Hematopoietic multipotent progenitor cell treated with erythropoietin and hydrocortisone succinate and interleukin-3 and kit ligand, for 4 days (in vitro differentiated cells): ENCODE measurements at places on chromosomes 7 and 10.

DNA sequence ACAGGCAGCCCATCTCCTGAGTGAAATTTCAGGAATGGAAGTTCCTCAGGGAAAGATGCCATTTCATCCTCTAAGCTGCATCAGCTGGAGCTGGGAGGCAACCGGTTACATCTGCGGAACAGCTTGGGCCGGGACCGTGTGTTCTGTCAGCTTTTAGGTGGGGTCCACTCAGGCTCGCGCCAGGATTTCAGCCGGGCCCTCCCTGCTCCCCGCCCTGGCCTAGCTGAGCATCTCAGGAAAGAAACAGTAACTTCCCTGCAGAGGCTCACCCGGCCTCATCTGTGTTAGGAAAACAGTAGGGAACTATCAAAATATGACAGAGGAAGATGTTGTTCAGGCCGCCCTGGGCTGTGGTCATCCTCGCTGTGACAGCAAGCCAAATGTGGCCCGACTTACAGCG, 110.4 kb downstream of the TRIL start:
- DNase-seq: no peak

DNA sequence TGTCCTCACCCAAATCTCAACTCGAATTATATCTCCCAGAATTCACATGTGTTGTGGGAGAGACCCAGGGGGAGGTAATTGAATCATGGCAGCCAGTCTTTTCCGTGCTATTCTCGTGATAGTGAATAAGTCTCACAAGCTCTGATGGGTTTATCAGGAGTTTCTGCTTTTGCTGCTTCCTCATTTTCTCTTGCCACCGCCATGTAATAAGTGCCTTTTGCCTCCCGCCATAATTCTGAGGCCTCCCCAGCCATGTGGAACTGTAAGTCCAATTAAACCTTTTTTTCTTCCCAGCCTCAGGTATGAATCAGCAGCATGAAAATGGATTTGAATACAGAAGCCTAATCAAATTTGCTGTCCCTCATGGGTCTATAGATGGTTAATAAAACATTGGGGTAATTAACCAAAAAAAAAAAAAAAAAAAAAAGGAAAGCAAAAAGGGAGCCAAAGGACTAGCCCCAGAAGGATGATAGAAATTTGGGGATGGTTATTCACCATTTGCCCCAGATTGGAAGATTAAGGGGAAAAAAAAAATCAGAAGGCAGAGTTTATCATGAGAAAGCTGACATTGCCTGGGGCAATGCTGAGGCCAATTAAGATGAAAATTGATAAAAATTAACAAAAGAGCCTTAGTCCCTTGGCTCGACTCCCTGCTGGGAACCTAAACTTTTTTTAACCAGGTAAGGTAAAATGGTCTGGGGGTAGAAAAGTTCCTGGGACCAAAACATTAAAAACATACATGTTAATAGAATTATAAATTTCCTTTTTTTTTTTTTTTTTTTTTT, 27.6 kb downstream of the AVL9 start:
- DNase-seq: peak; percentile 17

DNA sequence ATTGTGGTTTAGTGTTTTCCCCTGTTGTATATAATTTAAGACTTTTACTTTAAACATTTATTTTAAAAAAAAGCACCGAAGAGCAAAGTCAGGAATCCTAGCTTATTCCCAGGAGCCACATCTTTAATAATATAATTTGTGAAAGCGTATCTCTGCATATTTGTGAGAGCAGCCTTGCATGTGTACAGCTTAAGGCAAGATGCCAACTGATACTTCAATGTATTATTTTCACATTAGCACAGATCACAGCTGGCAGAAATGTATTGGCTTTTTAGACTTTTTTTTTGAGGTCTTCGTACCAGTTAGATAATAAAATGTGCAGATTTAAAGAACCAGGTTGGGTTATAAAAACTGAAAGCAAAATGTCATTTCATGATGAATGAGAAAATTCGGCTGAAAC, 845.7 kb upstream of the POT1 start:
- DNase-seq: no peak

- peak; percentile 25 for DNase-seq
Measured at GRCh38 chr10:119754085-119754484, 28.2 kb downstream of the INPP5F start.

- no peak for DNase-seq
Measured at GRCh38 chr7:45578022-45578421, 3.9 kb downstream of the ADCY1 start.

DNA sequence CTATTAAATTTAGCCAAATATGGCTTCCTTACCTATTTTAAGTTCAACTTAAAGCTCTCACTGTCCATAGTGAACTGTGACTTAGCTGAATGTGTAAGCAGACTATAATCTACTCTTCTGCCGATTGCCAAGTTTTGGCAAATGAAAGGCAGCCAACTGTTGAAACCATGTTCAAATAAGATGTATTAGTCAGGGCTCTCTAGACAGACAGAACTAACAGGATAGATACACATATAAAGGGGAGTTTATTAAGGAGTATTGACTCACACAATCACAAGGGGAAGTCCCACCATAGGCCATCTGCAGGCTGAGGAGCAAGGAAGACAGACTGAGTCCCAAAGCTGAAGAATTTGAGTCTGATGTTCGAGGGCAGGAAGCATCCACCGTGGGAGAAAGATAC, 837.7 kb upstream of the AUTS2 start:
- no peak for DNase-seq

DNA sequence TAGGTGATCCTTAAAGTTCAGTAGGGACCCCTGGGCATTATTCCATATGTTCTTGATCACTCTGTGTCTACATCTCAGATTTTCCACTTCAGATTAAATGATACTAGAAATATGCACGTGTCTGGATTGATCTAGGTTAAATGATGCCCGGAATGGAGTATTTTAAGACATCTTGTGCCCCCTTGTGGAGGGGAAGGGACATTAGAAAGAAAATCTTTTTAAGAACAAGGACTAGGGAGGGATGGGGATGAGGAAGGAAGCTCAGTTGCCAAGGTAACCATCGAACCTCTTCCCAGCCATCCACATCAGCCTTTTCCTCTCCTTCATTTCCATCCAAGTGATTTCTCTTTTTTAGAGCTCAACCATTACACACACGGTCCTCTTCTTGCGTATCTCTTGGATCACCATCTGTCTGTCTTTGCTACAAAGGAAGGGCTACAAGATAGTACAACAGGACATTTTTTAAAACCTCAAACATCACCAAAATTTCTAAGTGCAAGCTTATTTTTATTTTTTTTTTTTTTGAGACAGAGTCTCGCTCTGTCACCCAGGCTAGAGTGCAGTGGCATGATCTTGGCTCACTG, 40.5 kb downstream of the PRSS2 start:
- DNase-seq: peak; percentile 86

GRCh38 chr7:15886626-15887025, 200.1 kb upstream of the MEOX2 start:
- peak; percentile 3 for DNase-seq

GRCh38 chr10:119505131-119505551, 37.4 kb downstream of the RGS10 start:
- no peak for DNase-seq

- DNase-seq: no peak
Measured at GRCh38 chr10:14674376-14675050, 100.2 kb downstream of the FAM107B start.

- no peak for DNase-seq
Measured at GRCh38 chr10:44697116-44697515, 214.0 kb upstream of the TMEM72 start.

DNA sequence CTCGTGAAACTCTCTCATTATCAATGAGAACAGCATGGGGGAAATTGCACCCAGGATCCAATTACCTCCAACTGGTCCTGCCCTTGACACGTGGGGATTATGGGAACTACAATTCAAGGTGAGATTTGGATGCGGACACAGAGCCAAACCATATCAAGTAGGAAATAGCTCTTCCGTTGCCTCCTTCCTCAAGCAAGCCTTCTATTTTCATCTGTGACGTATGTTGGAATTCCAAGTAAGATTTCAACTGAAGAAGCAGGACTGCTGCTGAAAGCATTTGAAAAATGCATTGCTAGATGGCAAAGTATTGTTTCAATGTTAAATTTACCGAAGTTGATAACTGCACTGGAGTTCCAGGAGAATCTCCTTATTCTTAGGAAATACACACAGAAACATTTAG, 178.1 kb upstream of the GALNT17 start:
- no peak for DNase-seq

GRCh38 chr7:143245123-143245522, 18.1 kb upstream of the GSTK1 start:
- DNase-seq: no peak

DNA sequence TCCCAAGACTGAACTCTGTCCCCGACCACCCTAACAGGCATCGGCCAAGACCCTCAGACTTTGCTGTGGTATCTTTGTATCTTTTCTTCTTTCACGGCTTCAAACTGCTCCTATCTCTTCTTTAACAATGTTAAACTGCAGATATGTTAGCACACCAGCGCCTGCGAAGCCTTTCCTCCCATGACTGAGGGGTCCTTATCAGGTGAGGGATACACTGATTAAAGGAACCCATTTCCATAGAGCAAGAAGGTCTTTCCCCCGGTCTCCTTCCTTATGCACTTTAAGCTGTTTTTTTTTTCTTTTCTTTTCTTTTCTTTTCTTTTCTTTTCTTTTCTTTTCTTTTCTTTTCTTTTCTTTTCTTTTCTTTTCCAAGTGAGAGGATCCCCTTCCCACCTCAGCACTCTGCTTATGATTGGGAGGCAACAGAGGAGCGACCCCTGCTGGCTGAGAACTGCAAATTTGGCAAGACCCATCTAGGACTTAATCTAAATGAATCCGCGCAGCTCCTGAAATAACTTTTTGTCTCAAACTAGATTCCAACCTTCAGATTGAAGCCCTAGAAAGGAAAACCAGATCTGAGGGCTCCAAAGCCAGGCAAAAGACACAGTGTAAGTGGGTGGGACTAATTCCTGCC, 109.9 kb downstream of the ITGB8 start:
- DNase-seq: peak; percentile 37

DNA sequence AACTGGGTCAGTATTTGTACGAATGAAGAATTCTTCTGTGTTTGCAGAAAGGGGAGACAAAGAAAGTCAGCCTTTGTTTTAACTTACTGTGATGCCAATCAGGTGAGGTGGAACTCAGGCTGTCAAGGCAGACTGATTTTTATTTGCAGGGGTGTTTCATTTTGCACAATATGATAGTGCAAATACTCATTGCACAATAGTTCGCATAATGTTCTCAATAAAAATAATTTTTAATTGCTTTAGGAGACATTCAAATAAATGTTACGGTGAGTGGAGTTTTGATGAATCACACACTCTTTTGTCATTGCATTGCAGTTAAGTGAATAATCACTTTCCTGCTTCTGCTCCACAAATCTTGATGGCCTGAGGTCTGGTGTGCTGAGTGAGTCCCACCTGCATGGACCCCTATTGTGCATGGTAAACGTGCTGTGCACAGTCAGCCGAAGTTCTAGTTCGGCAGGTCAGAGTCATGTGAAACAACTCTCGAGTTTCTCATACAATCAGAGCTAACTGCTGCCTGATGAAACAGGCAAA, 141.3 kb upstream of the FZD8 start:
- no peak for DNase-seq

GRCh38 chr7:123190109-123190831, 9.5 kb downstream of the SLC13A1 start:
- DNase-seq: no peak

DNA sequence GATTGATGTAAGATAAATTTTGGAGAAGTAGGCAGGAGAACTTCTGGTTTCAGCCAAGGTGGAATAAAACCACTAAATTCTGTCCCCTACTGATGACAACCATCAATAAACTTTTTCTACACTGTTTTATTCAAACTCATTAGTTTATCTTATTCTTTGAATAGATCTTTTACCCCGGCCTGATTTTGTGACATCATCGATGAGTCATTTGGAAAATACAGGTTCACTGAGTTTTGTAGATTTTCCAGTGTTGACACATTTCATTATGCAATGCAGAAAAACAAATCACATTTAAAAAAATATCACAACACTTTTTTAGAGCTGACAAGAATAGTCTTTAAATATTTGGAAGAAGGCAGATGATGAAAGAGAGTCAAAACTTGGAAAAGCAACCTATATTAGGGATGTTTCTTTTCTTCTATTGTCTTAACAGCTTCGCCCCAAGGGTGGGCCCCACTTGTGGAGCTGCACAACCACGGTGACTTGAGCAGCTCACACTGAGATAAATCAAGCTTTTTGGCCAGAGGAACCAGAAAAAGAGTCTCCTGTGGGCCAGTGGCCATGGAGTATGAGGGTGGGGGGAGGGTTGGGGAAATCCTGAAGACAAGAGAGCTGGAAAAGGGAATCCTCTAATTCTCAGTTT, 112.8 kb downstream of the PTEN start:
- DNase-seq: peak; percentile 18

DNA sequence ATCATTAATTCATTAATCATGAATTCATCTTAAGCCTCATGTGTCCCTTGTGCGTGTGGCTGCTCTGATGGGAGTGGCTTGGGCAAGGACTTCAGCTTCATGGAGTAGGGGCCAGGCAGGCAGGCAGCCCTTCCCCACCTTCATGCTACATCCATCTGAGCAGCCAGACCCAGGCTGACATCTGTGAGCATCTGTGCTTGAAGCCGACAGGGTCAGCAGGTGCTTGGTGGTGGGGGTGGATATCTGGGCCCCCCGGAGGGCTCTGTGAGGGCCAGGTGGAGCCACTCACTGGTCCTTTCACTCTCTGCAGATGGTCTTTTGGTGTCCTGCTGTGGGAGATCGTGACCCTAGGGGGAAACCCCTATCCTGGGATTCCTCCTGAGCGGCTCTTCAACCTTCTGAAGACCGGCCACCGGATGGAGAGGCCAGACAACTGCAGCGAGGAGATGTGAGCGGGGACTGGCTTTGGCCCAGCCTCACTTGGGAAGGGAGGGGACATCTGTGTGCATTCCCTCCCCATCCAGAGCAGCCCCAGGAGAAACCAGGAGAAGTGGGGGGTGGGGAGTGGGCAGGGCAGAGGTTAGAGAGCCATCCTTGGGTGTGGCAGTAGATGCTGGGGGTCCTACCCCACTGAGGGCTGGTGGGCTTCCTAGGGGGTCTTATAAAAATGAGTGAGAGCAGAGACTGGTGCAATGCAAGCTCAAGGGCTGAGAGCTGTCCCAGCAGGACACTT, 14.7 kb upstream of the CSGALNACT2 start:
- no peak for DNase-seq

DNA sequence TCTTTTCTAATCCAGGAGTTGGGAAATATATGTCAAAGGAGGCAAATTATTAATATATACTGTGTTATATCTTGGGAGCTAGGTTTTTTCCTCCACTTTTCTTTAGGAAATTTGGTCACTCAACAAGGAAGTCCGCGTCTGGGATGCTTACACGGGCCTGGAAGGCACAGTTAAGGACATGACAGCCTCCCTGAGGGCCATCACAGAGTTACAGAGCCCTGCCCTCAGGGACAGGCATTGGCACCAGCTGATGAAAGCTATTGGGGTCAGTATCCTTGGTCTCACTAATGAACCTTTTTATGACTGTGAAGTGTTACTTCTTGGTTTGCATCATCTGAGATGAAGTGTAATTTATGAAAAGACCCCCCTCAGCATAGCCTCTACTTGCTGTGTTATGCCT, 74.7 kb downstream of the DNAH11 start:
- no peak for DNase-seq

DNA sequence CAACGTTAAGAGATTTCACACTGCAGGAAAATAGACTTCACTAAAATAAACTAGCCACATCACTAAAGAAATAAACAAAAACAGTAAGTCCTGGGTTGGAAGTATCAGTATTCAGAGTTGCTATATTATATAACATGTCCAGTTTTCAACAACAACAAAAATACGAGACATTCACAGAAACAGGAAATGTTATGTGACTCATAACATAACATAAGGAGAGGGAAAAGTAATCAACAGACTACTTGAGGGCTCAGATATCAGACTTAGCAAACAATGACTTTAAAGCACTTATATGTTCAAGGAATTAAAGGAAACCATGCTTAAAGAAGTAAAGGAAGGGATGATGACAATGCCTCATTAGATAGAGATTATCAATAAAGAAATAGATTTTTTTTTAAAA, 73.5 kb upstream of the MKLN1 start:
- no peak for DNase-seq
